ENCODE measurements at places on chromosomes 12 and 14.

DNA sequence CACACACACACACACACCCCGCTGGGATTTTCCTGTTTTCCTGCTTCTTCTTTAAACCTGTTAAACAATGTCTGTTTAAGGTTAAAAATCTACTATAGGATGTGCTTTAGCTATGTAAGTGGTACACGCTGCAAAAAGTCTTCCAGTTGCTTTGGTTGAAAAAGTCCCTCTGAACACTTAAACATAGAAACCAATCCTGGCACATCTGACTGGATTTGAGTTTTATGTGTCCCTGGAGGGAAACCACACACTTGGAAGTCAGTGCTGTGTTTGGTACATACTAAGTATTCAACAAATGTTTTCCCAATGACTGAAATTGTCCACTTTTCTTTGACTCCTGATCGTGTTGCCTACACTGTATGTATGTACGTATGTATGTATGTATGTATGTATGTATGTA is 22.0 kb downstream of the CFL2 start:
- DNase-seq: no peak

DNA sequence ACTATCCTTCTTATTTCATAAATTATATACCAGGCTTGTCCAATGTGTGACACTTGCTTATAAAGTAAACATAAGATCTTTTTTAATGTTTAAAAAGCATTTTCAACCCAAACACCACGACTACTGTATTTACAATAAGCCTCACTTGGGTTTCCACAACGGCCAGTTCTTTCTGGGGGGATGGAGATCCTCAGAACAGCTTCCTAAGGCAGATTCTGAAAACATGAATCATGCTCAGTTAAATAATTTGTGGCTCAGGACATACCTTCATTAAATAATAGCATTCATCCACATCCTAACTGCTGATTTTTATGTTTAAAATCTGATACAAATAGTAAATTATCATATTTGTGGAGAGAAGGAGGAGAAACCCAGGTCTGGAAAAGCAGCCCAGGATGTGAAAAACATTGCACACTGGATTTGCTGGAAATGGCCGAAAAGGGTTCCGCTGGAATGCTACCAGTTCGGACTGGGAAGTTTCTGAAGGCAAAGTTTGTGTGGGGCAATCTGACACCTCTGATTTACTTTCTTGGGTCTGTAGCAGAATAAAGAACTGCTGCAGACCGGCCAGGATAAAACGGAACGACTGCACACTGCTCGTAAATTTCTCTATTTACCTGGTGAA is 597 bp downstream of the GLT8D2 start:
- no peak for DNase-seq

GRCh38 chr12:70964867-70965510 is 44.5 kb upstream of the PTPRR start:
- DNase-seq: no peak

DNA sequence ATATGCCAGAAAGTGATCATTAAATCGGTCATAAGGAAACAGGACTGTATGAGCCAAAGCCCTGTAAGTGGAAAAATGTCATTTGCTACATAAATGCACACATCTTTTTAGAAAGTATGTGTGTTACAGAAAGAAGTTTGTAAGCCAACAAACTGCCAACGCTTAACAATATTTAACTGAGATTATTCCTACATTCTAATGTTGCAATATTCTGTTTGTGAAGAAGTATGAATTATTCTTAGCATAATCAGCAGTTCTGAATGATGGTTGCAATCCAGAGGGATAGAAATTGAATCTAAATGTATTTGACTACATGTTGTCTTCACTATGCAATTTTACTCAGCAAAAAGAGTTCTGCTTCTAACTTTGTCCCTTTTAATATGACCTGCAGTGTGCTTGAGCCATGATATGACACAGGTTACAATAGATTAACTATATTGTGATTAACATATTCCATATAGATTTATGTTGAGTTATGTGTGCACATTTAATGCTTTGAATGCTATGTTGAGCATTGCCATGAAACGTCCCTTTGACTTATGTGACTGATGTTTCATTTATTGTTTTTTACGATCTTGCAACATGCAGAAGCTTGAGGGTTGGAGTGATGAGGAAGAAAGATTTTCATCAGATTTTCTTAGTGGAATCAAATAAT is 66.8 kb upstream of the PTPRQ start:
- no peak for DNase-seq

DNA sequence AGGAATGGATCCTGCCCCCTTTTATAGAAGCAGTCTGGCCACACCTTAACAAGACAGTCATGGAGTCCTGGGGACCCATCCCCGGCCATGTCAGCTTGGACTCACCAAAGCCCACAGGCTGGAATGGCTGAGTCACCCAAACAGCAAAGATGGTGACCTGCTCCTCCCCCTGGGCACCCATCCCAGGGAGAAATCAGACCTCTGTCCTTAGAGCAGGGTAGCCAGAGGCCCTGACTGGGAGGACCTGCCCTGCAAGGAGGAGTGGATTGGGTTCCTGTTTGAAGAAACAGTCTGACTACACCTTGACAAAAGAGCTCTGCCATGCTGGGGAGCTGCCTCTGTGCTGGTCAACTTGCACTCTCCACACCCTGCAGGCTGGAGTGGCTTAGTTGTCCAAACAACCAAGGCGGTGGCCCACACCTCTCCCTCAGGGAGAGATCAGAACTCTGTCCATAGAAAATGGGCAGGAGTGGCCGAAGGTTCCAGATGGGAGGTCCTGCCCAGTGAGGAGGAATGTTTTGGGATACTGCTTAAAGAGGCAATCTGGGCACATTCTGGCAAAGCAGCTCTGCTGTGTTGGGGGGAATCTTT is 16.6 kb downstream of the MGP start:
- no peak for DNase-seq

DNA sequence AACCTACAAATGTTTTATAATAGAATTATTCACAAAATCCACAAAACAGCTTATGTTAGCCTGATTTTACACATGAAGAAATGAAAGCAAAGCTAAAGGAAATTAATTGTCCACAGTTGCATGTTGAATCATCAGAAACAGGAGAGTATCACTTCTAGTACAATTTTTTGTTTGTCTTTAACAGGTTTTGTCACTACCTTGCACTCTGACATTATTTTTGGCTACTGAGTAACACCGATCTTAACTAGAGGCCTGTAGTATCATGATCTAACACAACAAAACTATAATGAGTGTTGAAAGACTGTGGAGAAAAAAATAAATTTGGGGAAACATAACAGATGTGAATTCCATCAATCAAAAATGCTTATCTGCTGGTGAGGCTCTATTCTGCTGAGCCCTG is 60.1 kb downstream of the TAOK3 start:
- no peak for DNase-seq

GRCh38 chr12:31567029-31567428 is 23.9 kb downstream of the DENND5B start:
- no peak for DNase-seq

GRCh38 chr12:73529954-73530353 is 1007.7 kb upstream of the ATXN7L3B start:
- DNase-seq: no peak

- no peak for DNase-seq
Measured at GRCh38 chr12:41683023-41683422, 461.7 kb downstream of the GXYLT1 start.

GRCh38 chr12:57993834-57994233 is 52.5 kb downstream of the ATP23 start:
- DNase-seq: no peak

GRCh38 chr12:52628111-52628507 is 9.8 kb upstream of the KRT73 start:
- no peak for DNase-seq

DNA sequence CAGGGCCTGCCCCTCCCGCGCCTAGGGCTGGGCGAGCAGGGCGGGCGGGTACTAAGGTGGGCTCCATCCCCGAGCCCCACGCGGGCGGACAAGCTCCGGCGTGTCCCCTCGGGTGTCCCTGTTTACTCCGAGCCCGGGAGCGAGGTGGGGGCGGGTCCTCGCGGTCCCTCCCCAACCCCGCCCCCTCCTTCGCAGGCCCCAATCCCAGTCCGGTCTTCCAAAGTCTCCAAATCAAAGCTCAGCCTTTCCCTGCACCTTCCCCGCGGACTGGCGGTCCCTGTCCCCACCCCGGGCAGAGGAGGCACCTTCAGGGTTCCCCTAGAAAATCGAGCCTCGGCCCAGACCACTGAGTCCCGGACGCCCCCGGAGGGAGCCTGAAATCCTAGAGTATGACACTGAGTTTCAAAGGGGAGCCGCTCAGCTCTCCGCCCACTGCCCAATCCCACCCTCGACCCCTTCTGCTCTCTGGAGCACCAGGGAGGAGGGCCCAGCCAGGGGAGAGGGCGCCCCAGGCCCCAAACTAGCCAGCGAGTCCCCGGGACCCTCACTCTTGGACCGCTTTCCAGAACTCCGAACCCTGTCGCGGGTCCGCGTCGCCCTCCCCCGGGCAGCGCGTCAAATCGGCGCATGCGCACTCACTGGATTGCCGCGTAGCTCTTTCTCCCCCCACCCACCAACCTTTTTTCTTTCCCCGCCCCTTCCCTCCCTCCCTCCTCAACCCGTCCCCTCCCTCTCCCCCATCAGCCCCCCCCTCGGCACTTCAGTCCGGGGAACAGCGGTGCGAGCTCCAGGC is at the start of gene LRP1:
LRP1 (plus strand) TSS at position 758 of the 793 bp plus-strand sequence. CDS start 482 bp downstream, outside the sequence.
- no peak for DNase-seq

DNA sequence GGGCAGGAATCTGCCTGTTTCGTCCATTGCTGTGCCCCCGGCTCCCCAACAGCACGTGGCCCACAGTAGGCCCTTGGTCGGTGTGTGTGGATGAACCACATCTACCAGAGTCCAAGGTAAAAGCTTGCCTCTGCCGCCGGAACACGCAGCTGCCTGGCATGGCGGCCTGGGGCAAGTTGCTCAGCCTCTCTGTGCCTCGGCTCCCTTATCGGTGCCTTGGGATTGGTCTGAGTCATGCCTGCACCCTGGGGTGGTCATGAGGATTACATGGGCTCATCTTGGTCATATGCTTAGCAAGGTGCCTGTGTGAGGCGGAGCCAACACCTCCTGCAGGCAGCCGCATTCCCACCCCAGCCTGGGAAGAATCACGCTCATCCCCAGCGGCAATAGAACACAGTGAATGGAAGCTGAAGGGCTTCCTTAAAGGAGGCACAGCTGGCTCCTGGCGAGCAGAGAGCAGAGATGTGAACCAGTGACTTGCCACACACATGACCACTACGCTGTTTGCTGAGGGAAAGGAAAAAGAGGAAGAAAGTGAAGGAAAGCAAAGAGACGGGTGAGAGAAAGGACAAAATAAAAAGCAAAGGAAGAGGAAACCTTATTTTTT is 5.5 kb upstream of the SCARB1 start:
- no peak for DNase-seq

Data from iPS DF 19.7 (cell line).